Articular chondrocyte of knee joint (primary cell): ENCODE measurements at places on chromosomes 13 and 19. TPM values are rescaled to one million over a fixed set of nuclear protein-coding genes. Genes with fewer than 3 reads are reported as not detected.

The GIPR gene
- total RNA-seq = 1.3 and 1.4 TPM in 2 replicates

The ADPRHL1 gene
- 2.4 and 4.2 TPM in 2 replicates for total RNA-seq

The MTUS2 gene
- under 0.01 TPM in 1 of 2 replicates, not detected in the other for total RNA-seq

The C19orf18 gene
- total RNA-seq = 0.65 TPM in 1 of 2 replicates, not detected in the other

The ZNF578 gene
- total RNA-seq = 4.6 and 9.8 TPM in 2 replicates
